Activated T-cell treated with anti-CD3 and anti-CD28 coated beads, Interleukin-2, amount 50 U/mL, for 48 hours (primary cell): ENCODE measurements at places on chromosomes 1 and 21.

- no peak for DNase-seq
Measured at GRCh38 chr1:152535774-152536173, 21.5 kb downstream of the CRCT1 start.

DNA sequence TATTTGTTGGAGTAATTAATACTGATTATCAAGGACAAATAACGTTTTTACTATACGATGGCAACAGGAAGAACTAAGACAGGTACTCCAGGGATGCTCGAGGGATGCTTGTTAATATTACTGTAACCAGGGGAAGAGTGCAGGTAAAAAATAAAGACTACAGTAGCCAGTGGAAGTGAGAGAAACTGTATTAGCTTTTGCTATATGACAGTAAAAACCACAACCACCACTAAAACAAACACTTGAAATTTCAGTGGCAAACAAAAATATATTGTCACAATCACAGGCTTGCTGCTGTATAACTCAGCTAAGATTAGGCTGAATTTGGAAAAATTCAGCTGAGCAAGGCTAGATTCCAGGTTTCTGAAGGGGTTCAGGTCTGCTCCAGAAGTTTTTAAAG, 812.6 kb upstream of the ADGRL4 start:
- DNase-seq = no peak

DNA sequence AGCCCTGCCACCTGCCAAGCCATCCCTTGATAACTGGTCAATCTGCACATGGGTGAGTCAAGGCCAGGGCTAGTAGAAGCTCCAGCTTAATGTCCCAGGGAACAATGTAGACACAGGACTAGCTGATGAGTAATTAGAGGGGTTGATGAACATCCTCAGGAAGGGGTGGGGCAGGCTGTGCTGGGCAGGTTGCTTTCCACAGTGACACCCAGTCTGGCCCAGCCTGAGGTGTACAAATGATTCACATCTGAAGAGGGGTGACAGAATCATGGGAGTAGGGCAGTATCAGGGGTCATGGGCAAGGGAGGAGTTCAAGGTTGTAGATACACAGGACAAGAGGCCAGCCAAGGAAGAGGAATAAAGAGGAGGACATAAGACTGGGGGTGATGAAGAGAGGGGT, 4.3 kb downstream of the LPAR3 start:
- peak; percentile 21 for DNase-seq

- peak; percentile 87 for DNase-seq
Measured at GRCh38 chr1:27300341-27301051, 21.5 kb upstream of the TMEM222 start.

- no peak for DNase-seq
Measured at GRCh38 chr1:209367061-209367772, 216.3 kb upstream of the CAMK1G start.

DNA sequence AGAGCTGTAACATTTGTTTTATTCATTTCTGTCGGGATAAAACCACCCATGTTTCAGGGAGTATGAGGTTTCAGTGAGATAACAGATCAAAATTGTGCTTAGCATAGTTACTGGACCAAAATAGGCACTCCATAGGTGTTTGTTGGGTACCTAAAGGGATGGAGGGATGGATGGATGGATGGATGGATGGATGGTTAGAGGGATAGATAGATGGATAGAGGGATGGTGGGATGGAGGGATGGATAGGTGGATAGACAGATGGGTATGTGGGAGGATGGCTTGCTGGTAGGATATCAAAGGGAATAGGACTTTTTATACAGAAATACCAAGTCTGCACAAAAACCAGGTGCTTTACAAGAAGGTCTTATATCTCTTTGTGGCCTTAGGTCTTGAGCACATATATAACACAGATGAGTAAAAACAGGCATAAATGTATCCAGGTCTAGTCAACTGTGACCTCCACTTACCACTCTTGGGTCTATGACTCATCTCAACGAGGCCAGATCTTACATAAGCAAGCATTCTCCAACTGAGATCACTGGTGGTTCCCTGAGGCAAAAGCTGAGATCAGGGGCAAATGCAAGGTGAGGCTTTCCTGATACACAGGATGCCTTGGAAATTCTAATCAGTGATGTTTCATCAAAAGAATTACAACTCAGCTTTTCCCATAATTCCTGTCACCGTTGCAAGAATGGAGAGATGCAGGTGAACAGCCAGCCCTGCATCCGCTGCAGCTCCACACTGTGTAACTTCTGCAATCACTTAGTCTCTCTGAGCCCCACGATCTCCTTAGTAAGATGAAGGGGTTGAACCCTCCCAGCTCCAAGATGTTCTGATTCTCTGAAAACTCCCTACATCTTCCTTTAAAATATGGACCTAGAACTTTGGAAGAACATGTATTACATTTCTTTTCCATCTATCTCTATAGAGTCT, 32.0 kb downstream of the PTAFR start:
- DNase-seq = peak; percentile 46

DNA sequence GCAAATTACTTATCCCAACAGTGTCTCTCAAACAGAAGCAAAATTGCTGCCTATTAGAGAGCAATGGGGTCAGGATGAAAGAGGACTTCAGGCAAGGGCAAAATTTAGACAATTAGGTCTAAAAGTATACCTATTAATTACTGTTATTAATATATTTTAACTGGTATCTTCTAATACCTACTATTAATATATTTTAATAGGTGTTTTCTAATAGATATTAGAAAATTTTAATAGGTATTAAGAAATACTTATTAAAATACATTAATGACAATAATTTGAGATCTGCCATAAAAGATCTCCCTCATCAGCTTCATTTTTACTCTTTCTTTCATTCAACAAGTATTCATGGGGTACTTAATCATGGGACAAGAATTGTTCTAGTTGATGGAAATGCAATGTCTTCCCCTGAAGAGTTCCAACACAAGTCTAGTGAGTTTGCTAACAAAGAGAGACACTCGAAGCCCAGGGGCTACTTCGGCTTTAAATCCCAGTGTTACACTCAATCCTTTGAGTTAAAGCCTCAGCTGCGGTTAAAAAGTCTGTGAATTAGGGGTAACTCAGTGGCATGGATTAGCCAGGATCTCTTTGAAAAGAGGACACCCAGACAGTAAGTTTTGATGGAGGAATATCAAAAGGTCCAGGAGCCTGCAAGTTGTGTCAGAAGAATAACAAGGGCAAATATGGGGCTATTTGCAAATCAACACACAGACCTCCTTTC, 44.1 kb downstream of the STYXL2 start:
- no peak for DNase-seq

DNA sequence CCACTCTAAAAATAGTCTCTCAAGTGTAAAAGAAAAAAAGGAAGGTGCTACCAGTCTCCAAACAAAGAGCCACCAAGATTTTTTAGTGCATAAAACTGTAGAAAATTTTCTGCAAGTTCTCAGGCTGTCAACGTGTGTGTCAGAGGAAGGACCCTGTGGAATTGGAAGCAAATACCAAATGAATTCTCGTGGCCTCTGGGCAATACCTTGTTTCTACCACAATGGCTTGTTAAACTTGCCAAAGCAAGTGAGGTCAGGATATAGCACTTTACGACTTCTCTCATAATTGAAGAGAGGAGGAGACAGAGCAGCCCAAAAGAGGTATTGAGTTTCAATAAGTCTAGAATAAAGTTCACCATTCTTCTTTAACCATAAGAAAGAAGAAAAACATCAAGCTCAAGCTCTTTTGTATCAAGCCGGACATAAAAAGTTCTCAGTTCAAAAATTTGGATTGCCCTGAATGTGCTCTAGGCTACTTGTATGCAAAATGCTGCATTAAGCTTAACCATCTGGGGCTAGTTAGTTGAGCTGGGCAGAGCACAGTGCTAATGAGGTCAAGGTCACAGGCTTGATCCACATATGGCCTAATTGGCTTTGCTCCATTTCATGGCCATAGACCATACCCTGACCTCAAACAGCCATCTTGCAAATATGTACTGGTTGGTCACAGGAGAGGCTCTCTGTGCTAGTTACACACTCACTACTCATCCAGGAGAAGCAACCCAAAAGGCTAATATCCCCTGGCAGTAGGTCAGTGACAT, 60.5 kb downstream of the TBX15 start:
- DNase-seq = no peak
